ENCODE measurements at places on chromosomes 7 and 10.

DNA sequence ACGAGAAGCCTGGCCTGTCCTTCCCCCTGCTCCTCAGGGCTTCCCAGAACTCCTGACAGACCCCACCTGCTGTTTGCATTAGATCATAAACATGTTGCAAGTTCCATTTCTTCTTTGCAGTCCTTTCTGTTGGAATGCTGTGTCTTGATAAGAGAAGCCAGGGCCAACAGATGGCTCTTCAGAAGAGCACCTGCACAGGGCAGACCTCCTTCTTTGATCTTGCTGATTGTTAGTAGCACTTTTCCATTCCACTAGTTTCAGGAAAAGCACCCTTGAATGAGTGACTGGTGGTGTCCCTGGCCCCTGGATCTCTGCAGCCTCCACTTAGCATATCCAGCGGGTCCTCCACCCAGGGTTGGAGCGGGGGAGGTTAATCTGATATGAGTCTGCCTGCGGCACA, 243.2 kb downstream of the GFRA1 start:
- no peak for DNase-seq

GRCh38 chr10:7111561-7111960, 299.3 kb downstream of the SFMBT2 start:
- no peak for DNase-seq

DNA sequence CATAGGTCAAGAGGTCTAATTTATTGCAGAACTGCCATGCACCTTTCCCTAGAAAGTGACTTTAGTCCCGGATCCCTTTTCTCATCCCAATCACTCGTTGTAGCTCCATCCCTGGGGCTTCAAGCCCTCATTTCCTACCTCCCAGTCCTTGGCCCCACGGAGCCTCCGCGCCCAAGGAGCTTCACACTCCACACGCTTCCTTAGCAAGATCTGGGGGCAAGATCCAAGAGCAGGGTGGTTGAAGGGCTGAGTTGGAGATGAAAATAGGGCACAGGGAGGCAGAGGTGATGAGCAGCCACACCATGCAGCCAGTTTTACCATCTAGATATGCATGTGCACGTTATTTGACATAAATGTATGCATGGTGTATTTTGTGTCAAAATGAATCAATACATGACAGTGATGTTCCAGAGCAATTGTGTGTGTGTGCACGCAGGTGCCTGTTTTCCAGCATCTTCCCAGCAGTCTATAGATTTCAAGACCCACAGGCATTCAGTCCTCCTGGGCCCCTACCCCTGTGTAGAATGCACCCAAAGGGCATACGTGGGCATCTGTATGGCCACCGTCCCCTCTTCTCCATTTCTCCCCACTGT, 6.0 kb upstream of the TRPV6 start:
- DNase-seq, result no peak

DNA sequence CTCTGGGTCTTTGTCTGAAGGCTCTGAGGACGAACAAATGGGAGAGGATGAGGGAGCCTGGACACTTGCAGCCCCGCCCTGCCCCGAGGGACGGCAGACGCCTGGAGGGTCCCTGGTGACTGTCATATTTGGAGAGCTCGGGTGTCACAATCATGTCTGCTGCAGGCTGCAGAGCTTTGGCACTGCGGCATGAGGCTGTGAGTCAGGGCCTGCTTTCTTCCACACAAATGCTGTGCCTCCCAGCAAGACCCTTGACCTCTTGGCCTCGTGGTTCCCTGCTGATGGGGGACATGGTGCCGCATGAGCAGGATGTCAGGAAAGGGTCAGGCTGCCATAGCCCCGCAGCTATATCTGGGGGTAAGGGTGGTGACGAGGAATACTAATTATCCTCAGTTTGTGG, 64.9 kb upstream of the PPIF start:
- no peak for DNase-seq

DNA sequence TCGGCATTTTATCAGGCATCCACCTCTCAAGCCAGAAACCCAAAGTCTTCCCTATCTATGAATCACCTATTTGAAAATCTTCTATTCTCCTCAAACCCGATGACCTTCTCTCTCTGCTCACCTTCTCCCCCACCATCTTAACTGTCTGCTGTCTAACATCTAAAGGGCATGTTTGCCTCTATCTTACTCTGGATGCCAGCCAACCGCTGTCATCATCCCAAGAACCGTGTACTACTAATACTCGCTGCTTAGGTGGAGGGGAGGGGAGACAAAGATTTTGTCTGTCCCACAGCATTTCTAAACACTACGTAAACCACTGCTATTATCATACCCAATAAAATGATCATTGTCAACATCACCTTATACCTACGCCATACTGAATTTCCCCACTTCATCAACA, 29.5 kb downstream of the PAXIP1 start:
- no peak for DNase-seq

DNA sequence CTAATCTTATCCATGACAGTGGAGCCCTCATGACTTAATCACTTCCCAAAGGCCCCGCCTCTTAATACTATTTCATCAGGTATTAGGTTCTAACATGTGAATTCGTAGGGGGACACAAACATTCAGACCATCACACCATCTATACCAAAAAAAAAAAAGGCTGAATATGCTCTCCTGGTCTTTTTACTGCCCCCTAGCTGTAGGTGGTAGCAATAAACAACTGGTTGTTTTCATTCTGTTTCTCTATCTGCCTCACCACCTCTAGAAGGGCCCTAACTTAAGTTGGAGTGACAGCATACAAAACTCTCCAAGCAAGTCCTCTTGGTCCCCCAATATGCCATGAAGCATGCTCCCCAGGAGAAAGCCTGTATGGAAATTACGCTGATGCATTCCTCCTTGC, 94.1 kb downstream of the GRM8 start:
- no peak for DNase-seq

- no peak for DNase-seq
Observed at GRCh38 chr7:129793506-129794310, 159.1 kb downstream of the UBE2H start.

GRCh38 chr7:138002096-138002827, 376 bp upstream of the CREB3L2 start:
- DNase-seq, result peak; percentile 98
